GM10248 (cell line): ENCODE measurements at places on chromosomes 1 and 21.

- DNase-seq: no peak
Observed at GRCh38 chr1:101142244-101142643, 94.6 kb upstream of the S1PR1 start.

GRCh38 chr1:38833146-38833545 lies 26.4 kb downstream of the RRAGC start:
- DNase-seq: no peak

- no peak for DNase-seq
Observed at GRCh38 chr1:14926818-14927575, 226.6 kb upstream of the TMEM51 start.

GRCh38 chr1:66476774-66477173 lies 57.2 kb upstream of the SGIP1 start:
- DNase-seq: no peak

DNA sequence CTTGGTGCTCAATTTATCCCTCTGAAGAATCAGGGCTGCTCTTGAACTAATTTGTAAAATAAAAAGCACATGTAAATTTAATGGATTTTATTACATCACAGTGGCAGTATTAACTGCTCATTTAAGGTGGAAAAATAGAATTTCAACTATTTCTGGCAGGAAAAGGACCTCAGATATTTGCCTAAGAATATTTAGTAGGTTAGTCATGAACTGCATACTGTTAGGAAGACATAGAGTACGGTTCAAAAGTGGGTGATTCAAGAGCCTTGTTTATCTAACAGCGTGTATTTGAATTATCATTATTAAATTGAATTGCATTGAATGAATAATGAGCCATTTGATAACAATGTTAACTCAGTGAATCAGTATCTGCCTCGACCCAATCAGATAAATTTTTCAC lies 248.8 kb upstream of the PBX1 start:
- no peak for DNase-seq

DNA sequence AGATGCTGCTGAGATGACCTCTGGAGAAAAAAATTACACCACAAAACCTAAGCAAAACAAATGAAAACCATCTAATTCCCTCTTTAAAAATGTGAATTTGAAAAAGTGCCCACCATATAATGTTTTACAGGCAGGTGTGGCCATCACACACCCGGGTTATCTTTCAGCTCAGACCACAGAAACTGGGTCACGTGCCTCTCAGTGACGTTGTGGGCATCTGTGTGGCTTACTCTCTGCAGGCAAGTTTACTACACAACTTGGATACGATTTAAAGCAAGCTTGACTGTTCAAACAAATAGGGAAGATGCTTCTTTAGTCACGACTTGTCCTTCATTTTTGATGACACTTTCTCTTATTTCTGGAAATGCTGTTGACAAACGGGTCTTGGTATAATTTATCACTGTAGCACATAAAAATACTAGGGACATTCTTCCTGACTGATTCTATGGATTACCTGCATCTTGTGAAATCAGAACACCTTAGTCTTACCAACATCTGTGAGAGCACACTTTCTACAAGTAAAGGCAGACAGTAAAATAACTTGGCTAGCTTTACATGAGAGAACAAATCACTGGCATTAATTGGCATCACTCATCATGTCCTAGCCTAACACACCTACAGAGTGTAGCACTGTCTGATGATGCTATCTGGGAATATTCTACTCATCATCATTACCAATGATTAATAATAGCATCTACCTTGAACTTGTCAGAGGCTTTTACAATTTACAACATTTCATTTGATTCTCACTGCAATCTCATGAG lies 89.3 kb upstream of the EDEM3 start:
- peak; percentile 38 for DNase-seq
